ENCODE measurements at places on chromosomes 12 and 14.

DNA sequence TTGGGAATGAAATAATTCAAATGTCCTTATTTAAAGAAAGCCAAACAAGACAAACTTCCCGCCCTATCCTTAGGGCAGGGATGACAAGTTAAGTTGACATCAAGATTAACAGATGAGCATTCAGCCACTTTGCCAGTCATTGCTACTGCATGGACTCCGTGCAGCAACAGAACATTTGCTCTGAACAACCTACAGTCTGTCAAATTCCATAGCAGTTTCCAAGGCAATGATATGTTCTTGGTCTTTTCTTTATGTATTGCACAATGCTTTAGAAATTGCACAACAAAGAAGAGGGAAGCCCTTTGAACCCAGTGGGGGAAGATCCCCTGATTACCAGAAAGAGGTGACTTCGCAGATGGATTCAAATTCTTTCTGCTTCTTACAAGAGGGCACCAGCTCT is 269.8 kb downstream of the BCAT1 start:
- peak; percentile 57 for DNase-seq

- DNase-seq: peak; percentile 1
Observed at GRCh38 chr12:101021911-101022388, 188.1 kb downstream of the SLC5A8 start.

GRCh38 chr12:53049571-53050318 is at the start of gene TNS2:
Gene TNS2 (plus strand): TSS chr12:53050065. CDS start chr12:53050186, 121 bp downstream.
- no peak for DNase-seq

DNA sequence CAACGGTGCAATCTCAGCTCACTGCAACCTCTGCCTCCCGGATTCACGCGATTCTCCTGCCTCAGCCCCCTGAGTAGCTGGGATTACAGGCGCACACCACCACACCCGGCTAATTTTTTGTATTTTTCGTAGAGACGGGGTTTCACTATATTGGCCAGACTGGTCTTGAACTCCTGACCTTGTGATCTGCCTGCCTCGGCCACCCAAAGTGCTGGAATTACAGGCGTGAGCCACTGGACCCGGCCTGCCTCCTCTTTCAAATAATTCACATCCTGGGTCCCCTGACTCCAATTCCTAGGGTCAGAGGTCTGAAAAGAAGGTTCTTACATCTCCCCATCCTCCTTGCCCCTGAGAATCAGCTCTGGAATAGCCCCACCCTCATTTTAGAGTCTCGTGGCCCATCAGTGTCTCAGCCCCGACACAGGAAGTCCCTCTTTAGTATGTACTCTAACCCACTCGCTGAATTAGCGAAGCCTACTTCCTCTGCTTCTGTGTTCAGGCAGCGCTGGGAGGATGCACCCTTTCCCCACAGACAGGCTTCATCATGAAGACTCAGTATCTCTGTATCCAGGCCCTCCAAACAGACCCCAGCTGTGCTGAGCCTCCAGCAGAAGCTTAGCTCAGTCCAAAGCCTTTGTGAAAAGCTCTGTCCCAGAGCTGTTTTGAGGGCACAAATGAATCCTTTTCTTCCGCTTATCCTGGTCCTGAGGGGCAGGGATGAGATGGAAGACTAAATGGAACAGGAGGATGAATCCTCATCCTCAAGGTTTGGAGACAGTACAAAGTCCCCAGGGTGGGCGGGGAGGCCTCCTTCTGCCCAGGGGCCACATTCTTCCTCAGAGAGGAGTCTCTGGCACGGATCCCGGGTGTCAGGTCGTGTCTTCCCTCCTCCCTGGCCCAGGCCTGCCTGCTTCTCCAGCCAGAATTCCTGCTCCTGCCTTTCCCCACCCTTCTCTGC is 3.5 kb downstream of the LPAR5 start:
- peak; percentile 83 for DNase-seq

DNA sequence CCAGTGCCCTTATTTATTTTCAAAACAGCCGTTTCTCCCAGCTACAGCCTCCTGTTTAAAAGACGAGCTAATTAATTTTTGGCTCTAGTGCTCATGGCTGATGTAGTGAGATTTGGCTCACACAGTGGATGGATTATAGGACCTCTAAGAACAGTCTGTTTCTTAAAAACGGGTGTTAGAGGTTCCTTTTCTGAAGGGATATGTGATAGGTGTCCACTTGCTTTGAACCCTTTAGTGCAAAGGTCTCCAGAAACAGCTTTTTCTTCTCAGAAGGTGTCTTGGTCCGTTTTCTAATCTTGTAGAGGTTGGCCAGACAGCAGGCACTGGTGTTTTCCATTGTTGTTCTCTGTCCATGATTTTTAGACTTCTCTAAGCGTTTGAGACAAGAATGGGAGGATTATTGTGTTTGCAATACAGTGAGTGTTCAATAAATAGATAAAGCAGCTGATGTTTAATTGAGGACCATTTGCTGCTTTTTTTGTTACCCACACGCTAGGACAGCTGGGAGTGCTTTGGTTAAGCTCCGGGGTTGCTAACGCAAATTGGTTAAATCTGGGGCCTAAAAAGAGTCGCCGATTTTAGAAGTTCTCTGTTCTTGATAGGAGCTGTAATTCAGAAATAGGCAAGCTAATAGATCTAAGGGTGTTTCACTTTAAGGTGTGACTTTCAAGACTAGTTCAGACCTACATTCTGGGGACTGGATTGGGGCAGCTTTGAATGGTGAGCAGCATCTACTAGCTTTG is 1.0 kb downstream of the BORCS5 start:
- DNase-seq: peak; percentile 38
